RKO (cell line): ENCODE measurements at places on chromosomes 6 and 20.

DNA sequence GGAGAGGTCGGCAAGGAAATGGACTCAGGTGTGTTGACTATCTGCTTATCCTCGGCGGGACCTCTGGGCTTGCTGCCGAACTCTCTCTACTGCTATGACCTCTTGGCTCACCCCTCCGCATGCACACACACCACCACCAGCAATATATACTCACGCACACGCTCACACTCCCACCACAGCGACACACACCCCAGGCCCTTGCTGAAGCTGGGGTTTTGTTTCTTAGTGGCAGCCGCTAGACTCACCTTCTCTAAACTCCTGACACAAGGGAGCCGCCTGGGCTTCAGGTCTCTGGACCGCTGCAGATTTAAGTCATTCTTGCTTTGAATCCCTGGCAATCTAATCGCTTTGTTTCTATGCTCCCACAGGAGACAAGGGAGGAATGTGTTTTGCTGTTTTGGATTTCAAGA, 59.4 kb upstream of the BACH2 start:
- DNase-seq, result no peak

DNA sequence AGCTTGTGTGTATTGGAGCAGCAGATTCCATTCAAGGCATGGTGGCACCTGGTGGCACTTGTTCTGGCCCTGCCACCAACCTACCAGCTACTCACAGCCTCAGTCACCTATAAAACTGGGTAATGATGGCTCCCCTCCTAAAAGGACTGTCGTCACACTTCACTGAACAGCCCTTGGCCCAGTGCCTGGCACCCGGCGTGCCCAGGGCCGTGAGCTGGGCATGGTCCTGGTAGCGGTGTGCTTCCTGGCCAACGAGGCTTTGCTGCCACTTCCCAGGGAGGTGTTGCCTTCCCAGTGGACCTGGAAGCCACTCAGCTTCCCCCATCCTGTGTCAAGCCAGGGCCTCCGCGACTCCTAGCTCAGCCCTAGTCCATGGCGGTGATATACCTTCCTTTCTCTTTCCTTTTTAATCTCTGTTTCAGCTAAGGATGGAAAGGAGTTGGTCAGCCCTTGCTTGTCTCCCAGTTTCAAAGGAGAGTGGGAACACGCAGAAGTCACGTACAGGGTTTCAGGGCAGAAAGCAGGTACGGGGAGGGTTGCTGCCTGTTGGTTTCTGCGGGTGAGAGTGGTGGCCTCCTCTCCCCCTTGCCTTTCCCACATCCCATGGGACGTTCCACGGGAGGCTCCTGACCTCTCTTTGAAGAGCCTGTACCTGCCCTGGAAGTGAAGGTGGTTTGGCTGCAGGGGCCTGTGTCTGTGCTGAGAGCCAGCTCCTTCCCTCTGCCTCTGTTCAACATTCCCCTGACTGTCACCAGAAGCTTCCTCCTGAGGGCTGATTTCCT, 25.5 kb downstream of the ENTPD6 start:
- no peak for DNase-seq

DNA sequence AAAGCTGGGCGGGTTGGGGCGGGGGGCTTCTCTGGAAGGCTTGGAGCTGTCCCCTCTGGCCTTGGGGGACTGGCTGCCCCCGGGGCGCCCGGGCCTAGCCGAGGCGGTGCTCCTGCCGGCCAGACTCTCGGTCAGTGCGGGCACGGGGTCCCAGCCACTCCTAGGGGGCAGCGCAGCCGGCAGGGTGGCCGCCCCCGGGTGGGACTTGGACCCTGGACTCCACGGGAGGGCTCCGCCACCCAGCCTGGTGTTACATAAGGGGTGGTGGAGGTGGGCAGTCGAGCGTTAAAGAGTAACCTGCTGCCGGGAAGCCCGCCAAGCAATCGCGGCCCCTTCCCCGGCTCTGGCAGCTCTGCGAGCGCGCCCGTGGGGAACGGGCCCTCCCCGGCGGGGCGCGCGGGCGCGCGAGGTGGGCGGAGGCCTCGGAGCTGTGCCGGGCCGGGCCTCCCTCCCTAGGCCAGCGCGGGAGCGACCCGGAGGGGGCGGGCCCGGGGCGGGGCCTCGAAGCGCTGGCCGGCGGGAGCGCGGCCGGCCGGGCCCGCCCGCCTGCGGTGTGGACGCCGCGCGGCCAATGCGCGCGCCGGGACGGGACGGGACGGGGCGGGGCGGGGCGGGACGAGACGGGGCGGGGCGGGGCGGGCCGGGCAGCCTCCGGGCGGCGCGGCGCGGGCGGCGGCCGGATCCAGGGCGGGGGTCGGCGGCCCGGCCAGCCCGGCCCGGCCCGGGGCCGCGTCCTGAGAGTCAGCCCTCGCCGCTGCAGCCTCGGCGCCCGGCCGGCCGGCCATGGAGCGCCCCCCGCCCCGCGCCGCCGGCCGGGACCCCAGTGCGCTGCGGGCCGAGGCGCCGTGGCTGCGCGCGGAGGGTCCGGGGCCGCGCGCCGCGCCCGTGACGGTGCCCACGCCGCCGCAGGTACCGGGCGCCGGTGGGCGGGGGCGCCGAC, at the start of gene SLC2A4RG:
TSS of gene SLC2A4RG (plus strand) at position 647 of the 940 bp plus-strand sequence. CDS start at position 784, 137 bp downstream.
- peak; percentile 84 for DNase-seq

- DNase-seq, result no peak
Measured at GRCh38 chr6:127956956-127957355, 56.1 kb upstream of the THEMIS start.

DNA sequence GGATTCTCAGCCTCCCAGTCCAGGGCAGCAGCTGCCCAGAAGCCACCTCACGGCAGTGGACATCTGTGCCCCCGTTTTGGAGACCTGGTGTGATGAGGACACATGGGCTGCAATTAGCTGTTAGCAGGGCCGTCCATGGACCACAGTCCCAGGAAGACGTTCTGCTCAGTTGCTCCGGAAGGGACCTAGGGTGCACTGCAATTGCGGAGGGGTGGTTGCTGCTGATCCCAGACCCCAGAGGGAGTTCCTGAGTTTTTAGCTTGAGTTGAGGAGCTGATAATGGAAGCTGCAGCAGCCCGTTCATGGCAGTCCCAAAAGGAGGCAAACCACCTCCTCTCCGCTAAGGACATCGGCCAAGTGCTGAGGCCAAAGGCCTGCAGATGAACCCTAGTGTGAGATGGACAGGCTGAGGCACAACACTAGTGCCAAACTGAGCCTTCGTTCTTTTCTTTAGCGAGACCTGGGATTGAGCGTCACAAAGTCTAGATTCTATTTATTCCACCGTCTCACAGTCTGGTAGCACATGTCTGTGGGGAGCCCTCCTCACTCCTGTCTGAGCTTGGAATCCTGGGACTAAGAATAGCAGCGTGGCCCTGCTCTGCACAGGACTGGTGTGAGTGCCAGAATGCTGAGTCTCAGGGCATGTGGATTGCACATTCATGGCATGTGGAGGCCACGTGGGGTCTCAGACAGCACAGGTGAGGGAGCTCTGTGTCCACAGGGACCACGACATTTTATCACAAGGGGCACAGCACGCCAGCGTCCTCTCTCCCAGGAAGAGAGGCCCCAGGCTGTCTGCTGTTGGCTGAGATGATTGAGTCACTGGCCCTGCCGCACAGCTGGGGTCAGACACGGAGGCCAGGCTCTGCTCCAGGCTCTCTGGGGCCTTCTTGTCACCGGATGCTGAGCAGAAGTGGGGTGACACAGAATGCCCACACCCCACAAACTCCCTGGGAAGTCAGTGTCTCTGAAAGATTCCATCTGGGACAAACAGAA, 113.4 kb downstream of the PSMB1 start:
- no peak for DNase-seq

- no peak for DNase-seq
Measured at GRCh38 chr6:75450903-75451302, 42.7 kb downstream of the FILIP1 start.

- DNase-seq, result peak; percentile 36
Measured at GRCh38 chr6:16759646-16760515, 1.4 kb downstream of the ATXN1 start.

- no peak for DNase-seq
Measured at GRCh38 chr20:50058662-50059402, 54.1 kb downstream of the UBE2V1 start.

DNA sequence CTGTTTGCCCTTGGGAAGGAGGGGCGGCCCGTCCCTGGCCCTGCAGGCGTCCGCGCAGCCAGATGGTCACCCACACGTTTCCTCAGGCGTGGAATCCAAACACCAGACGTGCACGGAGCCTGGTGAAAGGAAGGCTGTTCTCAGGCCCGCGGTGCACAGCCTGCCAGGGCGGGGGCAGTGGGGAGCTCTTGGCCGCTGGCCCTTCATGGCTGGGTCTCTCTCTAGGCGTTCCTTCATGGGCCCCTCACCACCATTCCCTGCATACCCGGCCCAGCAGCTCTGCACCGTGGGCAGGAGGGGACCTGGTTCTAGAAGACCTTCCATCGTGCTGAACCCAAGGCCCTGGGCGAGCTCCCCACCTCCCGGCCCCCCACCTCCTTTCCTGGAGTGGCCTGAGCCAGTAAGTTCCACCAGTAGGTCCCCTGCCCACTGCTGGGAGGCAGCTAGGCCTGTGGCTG, 30.4 kb upstream of the SMOC2 start:
- DNase-seq, result no peak

- DNase-seq, result no peak
Measured at GRCh38 chr6:160042788-160043301, 74.0 kb downstream of the IGF2R start.

- peak; percentile 53 for DNase-seq
Measured at GRCh38 chr6:116111552-116112528, 11.2 kb downstream of the NT5DC1 start.

DNA sequence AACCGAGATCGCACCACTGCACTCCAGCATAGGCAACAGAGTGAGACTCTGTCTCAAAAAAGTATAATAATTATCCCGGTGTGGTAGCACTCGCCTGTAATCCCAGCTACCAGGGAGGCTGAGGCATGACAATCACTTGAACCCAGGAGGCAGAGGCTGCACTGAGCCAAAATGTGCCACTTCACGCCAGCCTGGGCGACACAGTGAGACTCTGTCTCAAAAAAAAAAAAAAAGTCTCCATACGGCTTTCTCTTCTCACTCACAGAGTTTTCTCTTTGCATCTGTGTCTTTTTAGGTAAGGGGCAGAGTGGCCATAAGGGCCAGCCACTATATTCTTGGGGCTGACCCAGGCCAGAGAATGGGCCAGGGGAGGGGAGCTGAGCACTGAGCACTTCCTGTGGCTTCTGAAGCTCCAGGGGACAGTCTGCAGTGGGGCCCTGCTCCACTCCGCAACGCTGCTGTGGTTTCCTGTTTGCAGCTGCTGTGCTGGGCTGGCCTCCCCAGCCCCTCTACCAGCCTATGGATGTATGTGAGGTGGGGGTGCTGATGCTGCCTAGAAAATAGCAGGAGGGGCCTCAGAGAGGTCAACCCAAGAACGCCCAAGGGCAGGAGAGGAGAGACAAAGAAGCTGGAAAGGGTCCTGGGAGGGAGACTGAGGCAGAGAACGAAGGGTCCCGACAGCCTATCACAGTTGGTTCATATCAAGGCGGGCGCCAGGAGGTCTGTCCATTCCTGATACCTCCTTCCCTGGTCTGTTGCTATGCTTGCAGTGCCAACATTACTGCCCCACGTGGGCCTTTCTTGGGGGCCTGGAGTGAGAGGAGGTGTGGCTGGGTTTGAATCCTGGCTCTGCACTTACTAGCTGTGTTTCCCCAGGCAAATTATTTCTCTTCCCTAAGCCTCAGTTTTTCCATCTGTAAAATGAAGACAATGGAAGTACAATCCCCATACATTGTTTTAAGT, 16.0 kb downstream of the SLA2 start:
- no peak for DNase-seq

- no peak for DNase-seq
Measured at GRCh38 chr6:2426561-2427340, 181.3 kb upstream of the GMDS start.

- DNase-seq, result no peak
Measured at GRCh38 chr6:34234667-34235306, 1.9 kb upstream of the HMGA1 start.

DNA sequence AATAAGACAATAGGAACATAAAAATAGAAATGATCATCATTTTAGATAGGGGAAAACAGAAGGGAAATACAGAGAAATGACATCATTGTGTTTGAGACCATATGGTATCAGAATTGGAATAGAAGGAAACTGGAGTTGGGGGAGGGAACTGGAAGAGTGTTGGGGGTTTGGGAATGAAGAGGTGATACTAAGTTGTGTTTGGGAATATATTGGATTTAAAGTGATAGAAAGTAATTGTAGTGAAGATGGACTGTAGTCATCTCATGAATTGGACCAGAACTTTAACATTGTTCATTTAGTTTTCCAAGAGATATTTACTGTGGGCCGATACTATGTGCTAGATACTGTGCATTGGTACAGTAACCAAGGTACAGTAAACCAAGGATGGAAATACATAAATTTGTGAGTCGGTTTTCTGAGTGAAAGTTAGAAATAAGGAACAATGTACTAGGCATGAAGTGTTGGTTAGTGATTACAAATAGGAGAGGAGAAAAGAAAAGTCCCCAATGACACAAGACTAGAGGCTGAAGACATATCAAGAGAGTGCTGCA, 32.3 kb downstream of the KCNQ5 start:
- no peak for DNase-seq

DNA sequence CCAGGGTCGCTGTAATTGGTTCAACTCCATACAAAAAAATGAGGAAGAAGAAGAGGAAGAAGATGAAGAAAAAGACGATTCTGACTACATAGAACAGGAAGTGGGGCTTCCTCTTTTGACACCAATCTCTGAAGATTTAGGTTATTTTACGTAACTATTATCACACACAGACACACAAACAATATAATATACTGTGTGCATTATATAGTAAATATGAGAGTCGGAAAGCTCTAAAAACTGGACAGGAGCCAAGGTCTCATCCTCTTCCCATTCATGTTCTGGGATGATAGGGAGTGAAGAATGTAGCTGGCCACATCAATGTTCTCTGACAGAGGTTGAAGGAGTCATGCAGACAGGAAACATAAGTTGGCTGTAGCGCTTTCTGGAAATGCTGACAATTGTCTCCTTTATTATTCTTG, 13.3 kb downstream of the RSPH4A start:
- DNase-seq, result no peak

- peak; percentile 86 for DNase-seq
Measured at GRCh38 chr20:48897305-48898010, 24.1 kb upstream of the ARFGEF2 start.

DNA sequence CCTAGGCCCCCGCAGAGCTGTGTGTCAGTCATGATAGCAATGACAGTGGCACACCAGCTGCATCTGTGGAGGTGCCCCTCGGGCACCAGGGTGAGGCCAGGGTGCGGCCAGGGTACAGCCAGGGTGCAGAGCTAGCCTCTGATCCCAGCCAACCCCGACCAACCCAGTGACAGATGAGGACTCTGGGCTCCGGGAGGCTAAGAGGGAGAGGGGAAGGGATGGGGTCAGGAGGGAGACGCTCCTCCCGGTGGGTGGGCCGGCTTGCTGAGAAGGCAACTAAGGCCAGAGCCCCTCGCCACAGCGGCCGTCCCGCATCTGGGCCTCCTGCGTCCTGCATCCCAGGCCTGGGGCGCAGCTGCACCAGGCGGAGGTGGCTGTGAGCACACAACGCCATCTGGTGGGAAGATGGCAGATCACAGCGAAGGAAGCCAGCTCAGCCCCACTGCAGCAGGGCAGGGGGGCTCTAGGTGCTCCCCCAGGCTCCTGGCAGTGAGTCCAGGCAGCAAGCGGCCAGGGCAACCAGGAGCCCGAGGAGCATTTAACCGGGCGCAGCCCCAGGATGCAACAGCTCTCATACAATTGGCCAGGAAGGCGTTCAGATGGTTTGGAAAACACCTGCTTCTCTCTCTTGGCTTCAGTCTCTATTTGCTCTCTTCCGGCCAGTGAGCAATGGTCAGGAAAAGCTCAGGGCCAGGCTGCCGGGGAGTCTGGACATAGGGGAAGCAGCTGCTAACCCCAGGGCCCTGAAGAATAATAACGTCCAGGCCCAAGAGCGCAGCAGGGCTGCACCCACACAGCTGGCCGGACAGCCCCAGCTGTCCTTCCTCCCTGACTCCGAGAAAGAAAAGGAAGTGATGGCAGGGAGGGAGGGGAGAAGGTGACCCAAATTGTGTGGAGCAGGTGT, 169.4 kb downstream of the TAF4 start:
- DNase-seq, result peak; percentile 59
